ENCODE measurements at places on chromosomes 5 and 9.

- DNase-seq, result no peak
Observed at GRCh38 chr5:14134771-14135170, 8.4 kb upstream of the TRIO start.

DNA sequence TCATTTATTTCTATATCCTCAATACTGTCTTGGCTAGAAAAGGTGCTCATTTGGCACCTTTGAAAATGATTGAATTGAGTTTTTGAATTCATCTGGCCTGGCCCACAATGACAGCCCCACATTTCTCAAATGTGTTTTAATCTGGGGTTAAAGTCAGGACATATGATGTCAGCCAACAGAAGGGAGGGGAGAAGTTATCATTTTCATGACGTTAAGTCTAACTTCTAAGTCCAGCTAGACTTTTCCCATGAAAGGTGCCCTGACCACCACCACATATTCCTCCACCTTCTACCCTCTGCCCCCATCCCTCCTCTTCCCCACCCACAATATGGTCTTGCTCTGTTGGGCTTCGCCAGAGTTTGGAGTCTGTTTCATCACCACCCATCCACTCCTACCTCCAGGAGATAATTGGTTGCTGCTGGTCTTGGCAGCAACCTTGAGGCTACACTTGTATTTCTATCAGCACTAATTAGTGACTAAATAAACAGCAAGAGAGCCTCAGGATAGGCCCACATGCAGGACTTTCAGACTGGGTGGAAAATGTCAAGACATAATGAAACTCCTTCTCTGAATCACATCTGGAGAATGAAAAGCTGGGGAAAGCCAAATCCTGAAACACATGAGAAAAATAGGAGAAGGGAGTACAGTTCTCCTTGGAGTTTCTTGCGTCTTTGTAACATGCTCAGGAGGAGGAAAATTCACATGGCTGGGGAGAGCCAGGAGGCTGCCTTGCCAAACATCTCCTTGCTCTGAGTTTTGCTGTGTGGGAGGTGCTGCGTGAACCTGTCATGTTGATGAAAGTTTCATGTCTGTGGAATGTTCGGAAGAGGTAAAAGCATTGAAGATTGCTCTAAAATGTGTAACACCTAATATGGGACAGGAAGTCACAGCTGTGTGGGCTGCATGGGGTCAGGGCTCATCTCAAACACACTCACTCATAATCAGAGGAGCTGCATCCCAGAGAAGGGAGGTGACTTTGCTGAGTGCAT is 544.7 kb upstream of the KLF4 start:
- no peak for DNase-seq

DNA sequence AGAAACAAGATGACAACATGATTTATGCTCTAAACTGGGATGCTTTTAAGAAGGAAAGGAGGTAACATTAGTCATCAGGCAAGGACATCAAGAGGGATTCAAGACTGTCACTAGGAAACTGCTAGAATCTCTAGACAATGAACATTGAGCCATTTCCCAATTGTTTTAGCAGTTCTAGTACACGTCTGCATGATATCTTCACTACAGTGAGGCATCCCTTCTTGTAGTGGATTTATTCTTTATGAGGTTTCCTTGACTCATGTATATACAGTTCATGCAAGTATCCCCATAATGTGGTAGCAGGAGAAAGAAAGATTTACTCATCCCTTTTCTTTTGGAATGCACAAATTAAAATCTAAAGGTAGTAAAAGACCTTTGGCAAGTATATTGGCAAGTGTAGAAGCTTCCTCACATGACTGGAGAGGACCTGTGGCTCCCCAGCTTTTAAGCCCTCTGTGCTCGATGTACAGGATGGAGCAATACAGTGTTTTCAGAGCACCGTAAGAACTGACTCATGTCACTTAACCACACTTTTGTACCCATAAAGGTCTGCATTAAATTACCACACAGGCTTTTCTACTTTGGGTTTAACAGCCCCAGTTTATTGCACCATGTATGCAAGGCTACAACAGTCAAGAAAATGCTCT is 335.9 kb downstream of the SEMA5A start:
- DNase-seq, result no peak

DNA sequence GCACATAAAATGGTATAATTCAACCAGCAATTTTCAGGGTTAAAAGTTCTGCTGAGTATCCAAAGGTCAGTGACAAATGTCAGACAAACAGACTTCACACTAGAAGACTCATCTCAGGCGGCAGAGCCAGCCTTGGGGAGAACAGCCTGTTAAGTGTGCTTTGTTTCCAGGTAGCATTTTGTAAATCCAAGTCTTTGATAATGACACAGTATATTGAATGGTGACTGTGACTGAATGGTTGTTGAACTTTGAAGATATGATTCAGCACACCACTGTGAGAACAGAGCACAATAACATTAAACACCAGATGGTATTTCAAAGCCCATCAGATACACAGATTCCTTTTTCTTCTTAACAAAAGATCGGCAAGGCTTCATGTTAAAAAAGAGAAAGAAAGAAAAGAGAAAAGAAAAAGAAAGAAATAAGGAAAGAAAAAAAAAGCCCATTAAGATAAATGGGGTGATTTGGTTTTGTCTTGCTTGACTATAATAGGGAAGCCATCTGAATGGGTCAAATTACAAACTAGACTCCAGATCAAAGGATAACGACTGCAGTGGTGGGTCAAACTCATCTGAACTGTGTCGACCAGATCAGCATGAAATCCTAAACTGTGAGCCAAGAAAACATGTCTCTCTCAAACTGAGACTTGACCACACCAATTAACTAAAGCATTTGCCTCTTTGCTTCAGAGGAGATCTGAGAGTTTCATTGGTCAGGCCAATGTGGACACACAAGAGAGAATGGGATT is 313.0 kb upstream of the ZNF608 start:
- no peak for DNase-seq

DNA sequence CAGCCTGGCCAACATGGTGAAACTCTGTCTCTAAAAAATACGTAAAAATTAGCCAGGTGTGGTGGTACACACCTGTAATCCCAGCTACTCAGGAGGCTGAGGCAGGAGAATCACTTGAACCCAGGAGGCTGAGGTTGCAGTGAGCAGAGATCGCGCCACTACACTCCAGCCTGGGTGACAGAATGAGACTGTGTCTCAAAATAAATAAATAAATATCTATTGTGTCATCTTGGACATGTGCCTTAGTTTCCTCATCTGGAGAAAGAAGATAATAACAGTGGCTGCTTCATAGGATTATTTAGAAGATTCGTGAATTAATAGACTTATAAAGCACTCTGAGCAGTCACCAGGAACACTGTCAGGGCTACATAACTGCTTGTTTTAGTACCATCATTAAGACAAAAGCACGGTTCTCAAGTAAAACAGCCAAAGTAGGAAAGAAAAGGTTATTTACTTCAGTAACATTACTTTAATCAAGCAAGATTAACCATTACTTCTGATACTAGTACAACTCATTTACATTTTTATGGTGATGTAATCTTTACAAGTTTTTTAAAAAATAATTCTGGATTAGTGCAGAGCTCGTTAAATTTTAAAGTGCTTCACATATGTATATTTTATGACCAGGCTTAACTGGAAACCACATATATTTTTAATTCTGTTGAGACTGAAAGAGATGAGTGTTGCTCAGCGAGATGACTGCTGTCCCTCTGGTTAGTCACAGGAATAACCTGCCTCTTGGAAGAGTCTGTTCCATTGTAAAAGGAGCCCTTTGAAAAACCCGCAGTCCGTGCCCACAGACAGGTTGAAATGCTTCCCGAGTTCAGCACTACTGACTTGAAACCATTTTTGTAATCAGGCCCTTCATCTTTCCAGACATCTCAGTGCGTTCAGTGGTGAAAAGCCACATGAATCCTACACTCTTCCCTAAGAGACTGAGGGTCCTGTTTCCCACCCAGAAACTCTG is 36.7 kb downstream of the ANKH start:
- no peak for DNase-seq

- no peak for DNase-seq
Observed at GRCh38 chr9:105333811-105334210, 89.4 kb downstream of the SLC44A1 start.

GRCh38 chr5:95432779-95433178 is 41.6 kb downstream of the FAM81B start:
- no peak for DNase-seq

Measured in stimulated activated CD4-positive, alpha-beta T cell treated with anti-CD3 and anti-CD28 coated beads, Interleukin-12 subunit alpha, Interleukin-12 subunit beta, amount 100 ng/mL, for 48 hours (primary cell).